Colonic mucosa (tissue), 4 donors: ENCODE measurements at places on chromosomes 4 and X. TPM values are rescaled to one million over a fixed set of nuclear protein-coding genes. Genes with fewer than 3 reads are reported as not detected.
A peak's percentile ranks its signal among the peaks of the same experiment; 100 is the strongest.

- no peaks in the 10 kb centered on the region for H3K36me3 ChIP-seq
- no peak overlapping the region for H3K27ac ChIP-seq
- no peak overlapping the region for H3K4me3 ChIP-seq
- DNase-seq: no peak
- H3K27me3 ChIP-seq: no peaks in the 10 kb centered on the region
- H3K4me1 ChIP-seq: no peaks in the 10 kb centered on the region
Observed at GRCh38 chrX:151873096-151873495, 39.6 kb upstream of the MAGEA4 start.

- DNase-seq: no peak
- no peaks in the 10 kb centered on the region for H3K27me3 ChIP-seq
- H3K36me3 ChIP-seq: no peaks in the 10 kb centered on the region
- H3K27ac ChIP-seq: peak overlapping the region; percentile 77
- H3K4me1 ChIP-seq: peaks cover 7% of the 10 kb centered on the region
Observed at GRCh38 chr4:48667148-48667547, 112.9 kb downstream of the FRYL start.

The SOD3 gene
- total RNA-seq: 22.3 TPM

The SHROOM4 gene
- total RNA-seq: 3.3 TPM

The MXRA5 gene
- 6.6 TPM for total RNA-seq
